ENCODE measurements at places on chromosomes 1 and 21.

DNA sequence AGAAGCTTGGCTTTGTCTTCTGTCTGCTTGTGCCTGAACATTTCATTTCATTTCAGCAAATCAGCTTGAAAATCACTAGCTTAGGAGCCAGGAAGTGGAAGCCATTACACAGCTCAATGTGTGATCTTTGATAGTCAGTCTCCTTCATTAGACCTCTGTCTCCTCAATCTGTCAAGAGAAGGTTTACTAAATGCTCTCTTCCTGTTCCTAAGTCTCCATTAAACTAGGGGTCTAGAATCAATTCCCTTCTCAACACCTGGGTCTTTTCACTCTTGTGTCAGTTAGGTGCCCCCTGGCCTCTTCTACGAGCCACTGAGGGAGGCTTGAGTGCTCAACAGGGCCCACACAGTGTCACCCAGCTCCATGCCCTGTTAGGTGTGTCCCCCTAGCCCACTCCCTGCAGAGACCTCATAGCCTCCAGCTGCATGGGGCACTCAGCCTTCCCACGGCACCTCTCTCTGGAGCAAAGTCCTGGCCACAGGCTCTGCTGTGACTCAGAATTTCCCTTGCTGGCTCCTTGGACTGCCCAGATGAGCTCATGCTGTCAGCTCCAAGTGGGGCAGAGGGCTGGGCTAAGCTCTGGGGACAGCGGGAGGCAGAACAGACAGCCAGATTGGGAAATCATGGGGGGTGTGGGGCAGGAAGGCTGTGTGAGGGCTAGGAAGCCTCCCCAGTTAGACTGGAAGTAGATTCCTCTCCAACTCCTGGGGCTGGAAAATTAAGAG is 115.7 kb upstream of the IPO9 start:
- no peak for DNase-seq

DNA sequence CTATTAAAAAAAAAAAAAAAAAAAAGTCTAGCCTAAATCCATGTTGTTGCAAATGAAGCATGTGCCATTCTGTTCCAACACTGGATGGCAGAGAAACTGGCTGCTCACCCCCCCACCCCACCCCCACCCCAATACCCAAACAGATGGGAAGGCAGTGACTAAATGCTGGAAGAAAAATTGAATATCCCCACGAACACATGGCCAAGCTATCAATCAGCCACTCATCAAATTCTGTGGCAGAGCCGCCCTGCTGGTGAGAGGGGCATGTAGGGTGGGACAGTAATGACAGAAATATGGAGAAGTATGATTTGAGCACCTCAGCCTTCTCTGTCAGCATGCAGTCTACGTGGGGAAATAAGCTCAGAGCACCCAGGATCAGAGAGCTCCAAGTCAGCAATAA is 34.1 kb downstream of the OPTC start:
- no peak for DNase-seq

DNA sequence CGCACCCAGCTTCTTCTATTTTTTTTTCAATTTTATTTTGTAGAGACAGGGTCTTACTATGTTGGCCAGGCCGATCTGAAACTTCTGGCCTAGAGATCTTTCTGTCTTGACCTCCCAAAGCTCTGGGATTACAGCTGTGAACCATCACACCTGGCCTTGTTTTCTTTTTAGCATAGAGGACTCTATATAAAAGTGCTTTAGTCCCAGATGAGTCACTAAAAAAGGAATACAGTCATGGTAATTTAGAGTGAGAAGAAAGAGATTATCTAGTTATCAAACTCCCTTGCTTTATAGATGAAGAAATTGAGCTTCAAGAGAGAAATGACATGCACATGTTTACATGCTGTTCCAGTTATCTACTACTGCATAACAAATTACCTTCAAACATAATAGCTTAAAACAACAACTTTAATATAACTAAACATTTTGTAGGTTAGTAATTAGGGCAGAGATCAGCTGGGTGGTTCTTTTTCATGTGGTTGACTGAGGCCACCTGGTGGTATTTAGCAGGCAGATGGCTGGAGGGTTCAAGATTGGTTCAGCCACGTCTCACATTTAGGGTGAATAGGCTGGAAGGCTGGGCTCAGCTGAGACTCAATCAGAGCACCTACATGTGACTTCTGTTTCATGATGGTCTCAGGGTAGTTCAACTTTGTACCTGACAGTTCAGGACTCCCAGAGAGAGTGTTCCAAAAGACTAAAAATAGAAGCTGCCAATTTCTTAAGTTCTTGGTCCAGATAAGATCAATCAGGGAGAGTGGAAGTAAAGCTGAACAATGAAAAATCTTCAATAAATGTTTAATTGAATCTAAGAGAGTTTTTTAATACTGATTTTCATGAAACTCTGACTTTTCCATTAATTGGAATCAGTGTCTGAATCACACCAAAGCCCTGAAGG is 16.9 kb upstream of the MTF2 start:
- peak; percentile 51 for DNase-seq

DNA sequence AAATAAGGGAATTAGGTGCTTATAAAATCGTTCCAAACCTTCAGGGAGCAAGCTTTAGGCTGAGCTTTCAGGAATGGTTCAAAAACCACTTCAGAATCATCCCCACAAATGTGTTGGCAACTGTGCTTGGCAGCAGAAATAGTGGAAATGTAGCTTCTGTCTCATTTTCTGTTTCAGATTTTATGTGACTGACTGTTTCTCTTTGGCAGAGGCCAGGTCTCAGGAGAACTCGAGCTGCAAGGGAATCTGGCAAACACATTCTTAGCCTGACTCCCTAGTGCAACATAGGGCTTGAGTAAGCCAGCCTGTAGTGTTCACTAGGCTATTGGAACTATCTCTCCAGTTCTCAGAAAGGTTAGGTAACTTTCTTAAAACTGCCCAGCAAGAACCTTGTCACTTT is 128.6 kb downstream of the PLA2G4A start:
- DNase-seq = no peak

DNA sequence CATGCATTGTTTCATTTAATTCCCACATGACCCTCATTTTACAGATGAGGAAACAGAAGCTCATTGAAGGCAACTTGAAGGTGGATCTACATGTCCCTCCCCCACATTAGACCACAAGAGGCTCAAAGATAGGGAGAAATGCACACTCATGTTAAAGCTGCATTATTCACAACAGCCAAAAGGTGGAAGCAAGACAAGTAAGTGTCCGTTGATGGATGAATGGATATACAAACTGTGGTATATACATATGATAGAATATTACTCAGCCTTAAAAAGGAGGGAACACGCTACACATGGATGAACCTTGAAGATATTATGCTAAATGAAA is 149.7 kb upstream of the JUN start:
- DNase-seq = no peak

GRCh38 chr1:42152119-42152518 is 1.1 kb upstream of the GUCA2B start:
- no peak for DNase-seq

DNA sequence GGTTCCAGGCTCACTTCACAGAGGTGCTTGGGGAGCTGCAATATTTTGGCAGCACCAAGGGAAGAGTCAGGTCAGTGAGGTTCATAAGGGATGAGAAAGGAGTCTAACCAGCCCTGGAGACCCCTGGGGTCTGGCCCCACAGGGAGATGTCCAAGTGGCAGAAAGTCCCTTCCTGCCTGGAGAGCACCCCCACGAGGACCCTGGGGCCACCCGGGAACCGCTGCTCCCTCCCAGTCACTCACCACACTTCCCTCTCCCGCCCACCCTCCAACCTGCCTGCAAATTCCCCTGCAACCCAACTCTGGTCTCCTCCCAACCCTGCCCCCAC is 6.5 kb upstream of the ITGB2 start:
- no peak for DNase-seq

DNA sequence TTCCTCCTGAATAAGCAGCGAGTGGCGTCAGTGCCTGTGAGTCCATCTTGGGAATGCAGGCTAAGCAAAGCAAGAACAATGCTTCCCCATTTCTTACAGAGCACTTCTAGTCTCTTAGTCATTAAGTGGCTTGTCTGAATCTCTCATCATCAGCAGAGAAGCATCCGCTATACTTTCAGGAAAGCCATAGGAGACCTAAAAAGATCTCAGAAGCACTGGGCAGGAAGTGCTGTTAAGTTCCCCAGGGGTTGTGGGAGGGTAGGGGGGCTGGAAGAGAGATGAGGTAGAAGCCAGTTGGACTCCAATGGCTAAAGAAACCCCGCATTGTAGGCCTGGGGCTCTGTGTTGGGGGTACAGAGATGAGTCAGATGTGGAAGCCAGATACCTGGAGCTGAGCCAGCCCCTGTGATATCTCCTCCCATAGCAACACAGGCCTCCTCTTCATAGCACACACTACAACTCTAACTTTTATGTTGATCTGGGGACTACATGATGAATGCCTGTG is 44.9 kb downstream of the SYT6 start:
- no peak for DNase-seq

Data from activated CD4-positive, alpha-beta memory T cell treated with anti-CD3 and anti-CD28 coated beads, Interleukin-2, amount 10 ng/mL, durations not matched to agents 7 days and 5 days (primary cell).